ENCODE measurements at places on chromosomes 6 and 20.

DNA sequence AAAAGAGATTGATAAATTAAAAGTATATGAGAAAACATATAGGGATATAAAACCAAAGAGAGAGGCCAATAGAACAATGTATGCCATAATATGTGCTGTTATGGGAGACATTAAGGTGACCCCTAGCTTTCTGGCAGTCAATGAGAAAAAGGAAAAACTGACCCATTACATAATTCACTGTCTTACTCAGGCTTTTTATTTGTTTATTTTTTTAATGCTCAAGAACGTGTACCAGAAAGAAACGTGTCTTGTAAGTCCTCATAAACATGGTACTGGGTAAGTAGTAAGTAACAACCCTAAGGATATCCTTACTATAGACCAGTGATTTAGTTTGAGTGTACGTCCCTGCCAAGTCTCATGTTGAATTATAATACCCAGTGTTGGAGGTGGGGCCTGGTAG lies 160.8 kb upstream of the PHACTR1 start:
- DNase-seq: no peak

- DNase-seq: peak; percentile 36
Observed at GRCh38 chr20:24160563-24161281, 172.1 kb upstream of the GGTLC1 start.

DNA sequence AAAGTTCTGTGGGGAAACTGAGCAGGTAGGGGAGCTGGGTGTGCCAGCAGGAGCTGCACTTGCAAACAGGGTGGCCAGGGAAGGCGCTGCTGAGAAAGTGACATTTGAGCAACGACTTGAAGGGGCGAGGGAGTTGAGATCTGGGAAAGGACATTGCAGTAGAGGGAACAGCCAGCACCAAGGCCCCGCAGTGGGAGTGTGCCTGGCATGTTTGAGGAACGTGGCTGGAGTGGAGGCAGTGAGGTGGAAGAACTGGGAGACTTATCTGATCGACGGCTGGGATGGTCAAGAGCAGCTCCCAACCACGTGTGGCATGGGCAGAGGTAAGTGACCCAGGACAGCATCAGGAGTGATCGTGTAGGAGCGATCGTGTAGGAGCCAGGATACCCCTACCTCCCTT lies 77.3 kb downstream of the TOX2 start:
- no peak for DNase-seq

DNA sequence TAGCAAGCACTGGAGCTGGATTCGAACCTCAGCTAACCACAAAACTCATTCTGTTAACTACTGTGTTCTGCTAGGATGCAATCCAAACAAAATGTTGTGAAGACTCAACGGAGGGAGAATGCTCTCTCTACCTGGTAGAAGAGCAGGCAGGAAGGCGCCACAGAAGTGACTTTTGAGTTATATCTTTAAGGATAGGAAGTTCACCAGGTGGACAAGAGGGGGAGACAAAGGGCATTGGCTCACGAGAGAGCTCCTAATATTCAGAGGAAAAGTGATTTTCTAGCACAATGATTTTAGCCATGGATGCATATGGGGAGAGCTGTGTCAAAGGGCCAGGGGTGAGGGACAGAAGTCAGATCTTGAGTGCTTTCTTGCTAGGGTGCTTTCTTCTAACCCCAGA lies 108.4 kb upstream of the MAFB start:
- no peak for DNase-seq

DNA sequence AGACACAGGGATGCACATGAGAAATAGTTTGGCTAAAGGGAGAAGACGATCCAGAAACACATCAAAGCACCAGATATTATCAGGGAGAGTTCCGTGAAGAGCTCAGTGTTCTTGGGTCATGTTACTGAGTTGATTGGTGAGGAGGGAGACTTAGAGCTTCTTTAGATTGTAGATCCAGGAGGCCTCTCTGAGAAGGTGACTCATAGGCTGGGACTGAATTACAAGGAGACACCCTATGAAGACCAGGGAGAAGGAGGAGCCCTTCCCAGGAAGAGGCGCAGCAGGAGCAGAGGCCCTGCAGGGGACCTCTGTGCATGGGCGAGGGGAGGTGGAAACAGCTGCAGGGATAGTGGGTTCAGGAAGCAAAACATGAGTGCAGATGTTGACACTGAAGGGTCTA lies 196.5 kb downstream of the SLC24A3 start:
- DNase-seq: no peak

GRCh38 chr20:31968291-31969126 lies 558 bp downstream of the XKR7 start:
- peak; percentile 77 for DNase-seq
